ENCODE measurements at places on chromosomes 5 and 9.

- no peak for DNase-seq
Observed at GRCh38 chr5:103620851-103621547, 58.4 kb upstream of the NUDT12 start.

DNA sequence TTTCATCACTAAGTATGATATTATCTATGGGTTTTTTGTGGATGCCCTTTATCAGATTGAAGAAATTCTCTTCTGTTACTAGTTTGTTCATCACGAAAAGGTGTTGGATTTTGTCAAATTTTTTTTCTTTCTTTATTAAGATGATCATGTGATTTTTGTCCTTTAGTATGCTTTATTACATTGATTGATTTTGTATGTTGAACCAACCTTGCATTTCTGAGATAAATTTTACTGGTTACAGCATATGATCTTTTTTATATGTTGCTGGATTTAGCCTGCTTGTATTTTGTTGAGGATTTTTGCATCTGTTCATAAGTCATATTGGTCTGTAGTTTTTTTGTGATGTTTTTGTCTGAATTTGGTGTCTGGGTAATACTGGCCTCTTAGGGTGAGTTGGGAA, 42.8 kb downstream of the RAD23B start:
- DNase-seq = no peak

DNA sequence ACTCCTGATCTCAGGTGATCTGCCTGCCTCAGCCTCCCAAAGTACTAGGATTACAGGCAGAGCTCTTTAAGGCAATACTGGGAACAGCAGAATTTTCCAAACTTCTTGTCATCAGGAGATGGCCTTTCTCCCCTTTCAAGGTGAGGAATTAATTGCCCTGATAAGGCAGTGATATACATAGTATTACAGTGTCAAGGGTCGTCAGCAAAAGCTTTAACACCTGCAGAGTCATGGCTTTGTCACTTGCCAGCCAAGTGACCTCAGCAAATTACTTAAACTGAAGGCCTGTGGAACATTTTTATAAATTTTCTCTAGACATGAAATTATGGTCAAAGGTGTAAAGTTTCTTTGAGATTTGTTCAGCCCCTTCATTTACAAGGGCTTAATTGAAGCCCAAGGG, 59.5 kb downstream of the FBXO38 start:
- DNase-seq = no peak

GRCh38 chr5:581941-582340, 30.2 kb upstream of the CEP72 start:
- no peak for DNase-seq

- peak; percentile 44 for DNase-seq
Observed at GRCh38 chr9:135156525-135157510, 69.3 kb downstream of the OLFM1 start.

DNA sequence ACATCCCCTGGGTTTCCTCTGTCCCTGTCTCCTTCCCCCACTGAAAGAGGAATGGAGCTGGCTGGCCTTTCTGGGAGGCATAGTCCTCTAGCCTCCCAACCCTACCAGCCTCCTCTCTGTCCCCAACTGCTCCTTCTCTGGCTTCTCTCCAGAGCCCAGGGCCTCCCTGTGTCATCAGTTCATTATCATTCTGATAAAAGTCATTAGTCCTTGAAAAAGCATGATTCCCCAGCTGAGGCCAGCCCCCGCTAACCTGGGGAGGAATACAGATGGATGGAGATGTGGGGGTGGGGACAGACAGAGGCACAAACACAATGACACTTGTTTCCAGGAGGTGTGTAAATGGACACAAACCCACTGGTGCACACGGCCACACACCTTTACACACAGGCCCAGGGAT, 73.6 kb upstream of the HSPA9 start:
- no peak for DNase-seq

- no peak for DNase-seq
Observed at GRCh38 chr9:111712369-111712768, 51.0 kb downstream of the GNG10 start.

GRCh38 chr5:43926923-43927322, 323.9 kb downstream of the NNT start:
- DNase-seq = no peak

DNA sequence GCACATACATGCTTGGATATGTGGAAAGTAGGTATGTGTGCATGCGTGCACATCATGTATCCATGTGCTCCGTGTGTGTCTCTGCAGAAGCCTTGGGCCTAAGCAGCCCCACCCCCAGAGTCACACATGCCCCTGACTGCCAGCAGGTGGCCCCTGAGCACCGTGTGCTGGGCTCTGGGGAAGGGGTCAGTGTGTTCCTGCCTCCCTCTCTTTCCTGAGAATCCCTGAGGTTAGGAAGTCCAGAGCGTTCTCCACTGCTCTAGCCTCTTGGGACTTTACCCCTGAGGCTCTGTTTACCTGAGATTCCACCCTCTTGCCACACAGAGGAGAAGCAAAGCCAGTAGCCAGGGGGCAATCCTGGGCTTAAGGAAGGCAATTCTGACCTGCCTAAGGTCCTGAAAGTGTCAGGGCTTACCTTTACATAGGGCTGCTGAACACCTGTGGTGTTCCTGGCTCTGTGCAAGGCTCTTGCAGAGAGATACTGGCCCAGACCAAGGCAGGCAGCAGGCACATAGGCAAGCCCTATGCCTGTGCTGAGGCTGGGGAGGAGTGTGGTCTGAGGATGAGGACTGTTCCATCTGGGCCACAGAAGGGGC, 207.3 kb downstream of the TMEM38B start:
- DNase-seq = peak; percentile 22

GRCh38 chr5:117235786-117236185, 661.2 kb upstream of the SEMA6A start:
- no peak for DNase-seq

GRCh38 chr9:124291801-124292396, 34.1 kb downstream of the NEK6 start:
- peak; percentile 50 for DNase-seq

- DNase-seq = no peak
Observed at GRCh38 chr5:8079056-8079455, 210.1 kb downstream of the MTRR start.

DNA sequence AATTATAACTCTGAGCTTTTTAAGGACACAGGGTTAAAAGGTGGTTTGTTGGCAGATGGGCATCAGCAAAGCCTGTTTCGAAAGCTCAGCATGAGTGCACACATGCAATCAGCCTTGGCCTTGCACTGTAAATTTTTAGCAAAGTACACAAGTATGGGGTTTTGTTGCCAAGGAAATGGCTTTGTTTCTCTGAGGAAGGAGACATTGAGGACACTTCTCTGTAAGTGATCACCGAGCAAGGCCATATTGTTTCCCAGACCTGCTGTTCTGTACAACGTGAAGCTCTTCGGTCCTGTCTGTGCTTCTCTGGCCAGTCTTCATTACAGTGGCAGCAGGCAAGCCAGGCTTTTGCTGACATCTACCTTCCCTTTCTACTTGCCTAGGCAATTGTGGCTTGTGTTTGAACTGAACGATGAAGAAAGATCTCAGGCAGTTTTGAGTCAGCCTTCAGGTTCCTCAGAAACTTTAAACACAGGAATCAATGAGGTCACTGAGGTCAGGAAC, 27.9 kb upstream of the GLRX start:
- no peak for DNase-seq

DNA sequence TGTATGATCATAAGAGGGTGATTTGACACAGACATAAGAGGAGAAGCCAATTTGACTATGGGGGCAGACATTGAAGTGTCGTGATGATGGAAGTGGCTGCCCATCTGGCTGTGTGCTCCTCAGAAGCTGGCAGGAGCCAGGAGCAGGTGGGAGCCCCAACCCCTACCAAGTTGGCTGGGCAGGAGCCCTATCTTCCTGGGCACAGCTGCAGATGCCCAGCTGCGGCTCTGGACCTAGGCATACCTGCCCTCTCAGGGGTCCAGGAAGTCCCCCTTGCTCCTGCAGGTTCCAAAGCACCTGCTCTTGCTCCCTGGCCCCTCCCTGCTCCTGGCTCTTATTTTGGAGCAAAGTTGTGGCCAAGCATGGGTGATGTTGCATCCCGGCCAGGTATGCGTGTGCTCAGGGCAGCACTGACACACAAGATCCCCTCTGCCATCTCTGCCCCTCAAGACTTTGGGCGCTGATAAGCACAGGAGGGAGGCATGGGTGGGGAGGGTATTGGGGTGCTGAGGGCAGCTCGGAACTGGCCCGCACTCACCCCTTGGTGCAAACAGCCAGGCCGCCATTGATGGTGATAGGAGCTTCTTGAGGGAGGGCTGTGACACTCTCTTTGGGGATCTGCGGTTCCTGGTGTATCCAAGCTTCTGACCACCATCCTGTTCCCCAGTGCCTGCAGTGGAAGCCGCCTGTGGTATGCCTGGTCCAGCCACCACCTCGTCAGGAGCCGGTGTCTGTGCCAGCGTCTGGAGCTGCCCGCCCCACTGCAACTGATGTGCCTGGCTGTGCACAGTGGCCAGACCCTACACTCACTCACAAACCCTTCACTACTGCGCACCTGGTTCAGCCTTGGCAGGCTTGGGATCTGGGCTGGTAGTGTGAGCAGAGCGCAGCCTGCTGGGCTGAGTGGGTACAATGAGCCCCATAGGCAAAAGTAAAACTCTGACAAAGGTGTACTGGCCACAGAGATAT, 230.9 kb downstream of the CDH9 start:
- no peak for DNase-seq

- peak; percentile 90 for DNase-seq
Observed at GRCh38 chr5:170552621-170553115, 48.8 kb downstream of the KCNIP1 start.

DNA sequence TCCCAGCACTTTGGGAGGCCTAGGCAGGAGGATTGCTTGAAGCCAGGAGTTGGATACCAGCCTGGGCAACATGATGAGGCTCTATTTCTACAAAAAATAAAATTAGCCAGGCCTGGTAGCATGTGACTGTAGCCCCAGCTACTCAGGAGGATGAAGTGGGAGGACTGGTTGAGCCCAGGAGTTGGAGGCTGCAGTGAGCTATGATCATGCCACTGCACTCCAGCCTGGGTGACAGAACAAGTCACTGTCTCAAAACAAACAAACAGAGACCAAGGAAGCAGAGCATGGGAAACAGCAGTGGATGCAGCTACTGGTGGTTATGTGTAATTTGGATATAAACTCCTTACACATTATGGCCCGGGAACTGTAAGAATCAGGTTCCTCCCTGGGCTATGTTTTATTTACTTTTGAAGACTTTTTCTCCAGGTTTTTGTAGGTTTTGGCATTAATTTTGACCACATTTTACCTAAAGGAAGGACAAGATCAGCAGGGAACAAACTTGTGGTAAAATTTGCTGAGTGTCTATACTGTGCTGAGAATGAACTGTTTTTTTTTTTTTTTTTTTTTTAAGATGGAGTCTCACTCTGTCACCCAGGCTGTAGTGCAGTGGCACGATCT, 8.3 kb downstream of the KIF2A start:
- peak; percentile 28 for DNase-seq

DNA sequence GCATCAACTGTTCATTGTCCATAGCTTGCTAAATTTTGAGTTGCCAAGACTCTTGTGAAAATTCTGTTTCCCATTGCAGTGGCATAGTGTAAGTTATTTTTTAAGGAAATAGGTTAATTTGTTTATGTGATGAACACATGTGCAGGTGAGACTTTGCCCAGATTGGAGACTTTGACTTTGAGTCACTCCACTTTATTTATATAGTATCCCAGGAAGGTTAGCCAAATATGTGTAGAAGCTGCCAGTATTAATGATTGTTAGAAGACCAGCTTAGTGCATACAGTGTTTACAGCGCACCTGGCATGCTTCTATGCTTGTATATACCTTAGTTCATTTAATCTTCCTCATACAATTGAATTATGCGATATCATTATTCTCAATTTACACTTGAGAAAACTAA, 51.0 kb downstream of the MTAP start:
- no peak for DNase-seq

DNA sequence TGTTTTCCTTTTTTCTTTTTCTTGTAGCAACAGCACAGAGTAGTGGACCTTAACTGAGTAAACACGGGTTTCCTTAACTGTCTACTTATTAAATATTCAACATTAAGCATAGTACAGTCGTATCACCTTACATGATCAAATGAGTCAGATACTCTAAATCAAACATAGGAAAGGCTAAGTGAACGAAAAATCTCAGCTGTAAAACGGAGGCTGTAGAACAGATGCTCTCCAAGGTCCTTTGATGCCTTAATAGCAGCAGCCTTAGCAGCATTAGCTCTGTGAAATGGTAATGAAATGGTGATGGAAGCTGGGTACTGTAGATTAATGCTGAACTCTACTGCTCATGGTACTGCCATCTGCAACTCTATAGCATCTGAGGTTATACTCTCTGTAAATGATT, 1433.3 kb upstream of the C9orf72 start:
- no peak for DNase-seq

DNA sequence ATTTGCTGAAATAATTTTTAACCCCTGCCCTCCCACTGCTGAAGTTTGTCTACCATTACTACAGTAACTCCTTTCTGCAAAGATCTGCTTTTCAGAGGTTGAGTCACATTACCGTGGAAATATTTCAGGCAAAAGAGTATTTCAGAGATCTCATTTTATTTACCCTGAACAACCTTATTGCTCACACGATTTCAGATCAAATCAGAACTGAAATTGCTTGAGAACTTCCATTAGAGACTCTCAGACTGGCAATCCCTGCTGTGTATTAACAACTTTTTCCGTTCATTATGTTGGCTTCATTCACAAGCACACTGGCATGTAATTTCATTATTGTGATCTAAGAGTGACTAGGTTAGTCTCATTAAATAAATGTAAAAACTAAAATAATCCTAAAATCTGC, 16.1 kb downstream of the NR6A1 start:
- no peak for DNase-seq

- DNase-seq = no peak
Observed at GRCh38 chr5:141743866-141744272, 61.8 kb upstream of the ARAP3 start.

GRCh38 chr5:56328753-56329560, 95.8 kb upstream of the ANKRD55 start:
- DNase-seq = peak; percentile 86

GRCh38 chr5:83029912-83030311, 47.3 kb downstream of the TMEM167A start:
- DNase-seq = peak; percentile 54

DNA sequence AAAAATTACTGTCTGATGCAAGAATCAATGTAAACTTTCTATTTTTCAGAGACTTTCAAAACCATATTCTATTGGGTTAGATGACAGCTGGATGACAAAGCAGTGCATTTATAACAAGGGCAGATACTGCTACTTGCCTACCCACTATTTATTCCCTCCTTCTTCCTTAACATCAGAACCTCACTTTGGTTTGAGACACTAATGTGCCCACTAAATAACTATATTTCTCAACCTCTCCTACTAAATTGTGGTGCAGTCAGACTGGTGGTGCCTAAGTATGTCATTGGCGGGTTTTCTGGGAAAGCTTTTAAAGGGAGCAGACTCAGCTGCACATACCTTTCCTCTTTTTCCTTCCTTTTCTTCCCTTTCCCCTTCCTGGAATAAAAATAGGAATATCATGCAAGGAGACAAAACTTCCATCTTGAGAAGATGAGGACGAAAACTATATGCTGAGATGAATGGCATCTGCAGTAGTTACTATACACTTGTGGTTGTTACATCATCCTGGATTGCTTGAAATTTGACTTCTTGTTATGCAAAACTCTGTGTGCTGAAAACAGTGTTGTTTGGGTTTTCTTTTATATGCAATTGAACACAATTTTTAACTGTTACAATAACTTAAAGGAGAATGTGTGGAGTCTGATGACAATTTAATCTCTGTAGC, 43.8 kb downstream of the PRR16 start:
- DNase-seq = no peak
